ENCODE measurements at places on chromosomes 3 and 15.

DNA sequence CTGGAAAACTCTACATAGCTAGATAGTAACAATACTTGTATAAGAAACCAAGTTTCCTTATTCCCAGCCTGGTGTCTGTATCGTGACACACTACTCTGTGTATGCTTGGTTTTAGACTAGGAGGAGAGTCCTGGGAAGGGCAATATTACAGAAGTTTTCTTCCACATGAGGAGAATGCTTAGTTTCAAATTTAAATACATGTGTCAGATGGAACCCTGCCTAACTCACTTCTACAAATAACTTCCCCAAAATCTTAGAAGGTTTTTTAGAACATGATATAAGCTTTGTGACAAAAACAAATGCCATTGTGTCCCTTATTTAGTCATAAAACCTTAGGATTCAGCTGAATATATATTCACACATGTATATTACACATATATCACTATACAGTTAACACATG is 7.2 kb upstream of the IL20RB start:
- DNase-seq = no peak

- no peak for DNase-seq
Measured at GRCh38 chr3:8509961-8510360, 8.3 kb downstream of the LMCD1 start.

DNA sequence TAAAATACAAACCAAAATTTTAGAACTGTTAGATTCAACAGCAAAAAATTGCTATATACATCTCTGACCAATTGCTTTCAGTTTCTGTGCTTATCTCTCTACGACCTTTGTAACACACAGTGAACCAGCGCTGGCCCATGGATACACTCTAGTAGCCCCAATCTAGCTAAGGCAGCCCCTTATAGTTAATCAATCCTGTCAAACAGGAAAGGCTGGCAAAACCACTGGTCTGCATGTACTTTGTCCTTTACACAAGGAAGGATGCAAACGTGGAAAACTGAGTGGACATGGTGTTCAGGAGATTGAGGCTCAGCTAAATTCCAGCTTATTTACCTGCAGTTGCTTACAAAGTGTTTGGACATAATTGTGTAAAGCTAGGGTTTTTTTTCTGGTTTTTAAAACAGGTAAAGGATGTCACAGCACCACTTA is 25.9 kb downstream of the ADGRG7 start:
- no peak for DNase-seq

DNA sequence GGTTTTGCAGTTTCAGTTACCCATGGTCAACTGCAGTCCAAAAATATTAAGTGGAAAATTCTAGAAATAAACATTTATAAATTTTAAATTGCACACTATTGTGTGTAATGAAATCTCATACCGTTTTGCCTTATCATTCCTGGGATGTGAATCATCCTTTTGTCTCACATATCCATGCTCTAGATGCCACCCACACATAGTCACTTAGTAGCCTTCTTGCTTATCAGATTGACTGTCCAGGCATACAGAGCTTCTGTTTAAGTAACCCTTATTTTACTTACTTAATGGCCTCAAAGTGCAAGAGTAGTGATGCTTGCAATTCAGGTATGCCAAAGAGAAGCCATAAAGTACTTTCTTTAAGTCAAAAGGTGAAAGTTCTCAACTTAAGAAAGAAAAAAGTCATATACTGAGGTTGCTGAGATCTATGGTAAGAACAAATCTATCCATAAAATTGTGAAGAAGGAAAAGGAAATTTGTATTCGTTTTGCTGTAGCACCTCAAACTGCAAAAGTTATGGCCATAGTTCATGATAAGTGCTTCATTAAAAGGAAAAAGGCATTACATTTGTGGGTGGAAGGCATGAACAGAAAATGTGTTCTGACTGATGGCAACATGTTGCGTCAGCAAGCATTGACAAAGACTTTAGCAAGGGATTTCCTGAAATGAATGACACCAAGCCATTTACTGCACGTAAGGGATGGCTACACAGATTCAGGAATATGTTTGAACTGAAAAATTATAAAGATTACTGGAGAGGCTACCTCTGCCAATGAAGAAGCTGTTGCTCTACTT is 43.8 kb downstream of the SPATA16 start:
- DNase-seq = no peak

- DNase-seq = no peak
Measured at GRCh38 chr15:32840507-32841245, 122.9 kb downstream of the GREM1 start.

- no peak for DNase-seq
Measured at GRCh38 chr3:146128939-146129338, 32.0 kb downstream of the PLOD2 start.

DNA sequence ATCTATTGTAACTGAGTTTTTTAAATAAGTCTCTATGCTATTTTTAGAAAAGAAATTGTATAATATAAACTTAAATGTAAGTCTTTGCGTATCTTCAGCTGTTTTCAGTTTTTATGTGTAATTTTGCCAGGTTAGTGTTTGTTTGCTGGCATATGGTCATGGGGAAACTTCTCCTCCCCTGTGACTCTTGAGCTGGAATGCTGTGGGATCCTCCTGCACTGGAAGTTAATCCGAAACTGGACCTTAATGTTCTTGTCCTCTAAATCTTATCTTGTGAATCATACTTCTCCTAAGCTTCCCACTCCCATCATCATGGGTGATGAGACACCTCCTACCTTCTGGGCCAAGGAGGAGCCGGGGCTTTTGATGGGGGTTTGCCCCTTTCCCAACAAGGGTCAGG is 52.4 kb upstream of the CHST2 start:
- no peak for DNase-seq

DNA sequence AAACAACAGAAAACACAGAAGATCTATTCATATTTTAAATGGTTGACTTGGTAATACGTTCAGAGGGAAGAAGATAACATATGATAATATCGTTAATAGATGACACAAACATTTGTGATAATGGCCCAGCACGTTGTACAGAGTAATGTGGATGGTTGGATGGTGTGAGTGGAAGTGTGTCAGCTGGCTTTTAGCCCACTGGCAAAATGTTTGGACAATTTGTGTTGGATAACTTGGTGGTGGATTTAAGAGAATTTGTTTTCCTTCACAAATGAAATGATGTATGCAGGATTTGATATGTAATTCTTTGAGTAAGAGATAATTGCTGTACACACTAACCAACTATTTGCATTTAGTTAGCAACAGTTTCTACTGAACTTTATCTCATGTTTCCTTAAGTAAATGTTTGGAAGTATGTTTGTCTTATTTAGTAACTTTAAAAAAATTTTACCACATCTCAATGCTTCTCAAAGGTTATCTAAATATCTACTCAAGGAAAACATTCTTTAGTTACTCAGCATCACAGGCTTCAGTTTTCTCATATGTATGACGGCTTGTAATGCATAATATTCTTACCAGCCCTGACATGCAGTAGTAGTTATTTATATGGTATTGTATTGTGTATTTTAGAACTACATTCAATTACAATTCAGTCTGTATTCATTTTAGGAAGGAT is 328.5 kb upstream of the GOLIM4 start:
- DNase-seq = no peak

- no peak for DNase-seq
Measured at GRCh38 chr3:181712553-181713279, 991 bp downstream of the SOX2 start.

DNA sequence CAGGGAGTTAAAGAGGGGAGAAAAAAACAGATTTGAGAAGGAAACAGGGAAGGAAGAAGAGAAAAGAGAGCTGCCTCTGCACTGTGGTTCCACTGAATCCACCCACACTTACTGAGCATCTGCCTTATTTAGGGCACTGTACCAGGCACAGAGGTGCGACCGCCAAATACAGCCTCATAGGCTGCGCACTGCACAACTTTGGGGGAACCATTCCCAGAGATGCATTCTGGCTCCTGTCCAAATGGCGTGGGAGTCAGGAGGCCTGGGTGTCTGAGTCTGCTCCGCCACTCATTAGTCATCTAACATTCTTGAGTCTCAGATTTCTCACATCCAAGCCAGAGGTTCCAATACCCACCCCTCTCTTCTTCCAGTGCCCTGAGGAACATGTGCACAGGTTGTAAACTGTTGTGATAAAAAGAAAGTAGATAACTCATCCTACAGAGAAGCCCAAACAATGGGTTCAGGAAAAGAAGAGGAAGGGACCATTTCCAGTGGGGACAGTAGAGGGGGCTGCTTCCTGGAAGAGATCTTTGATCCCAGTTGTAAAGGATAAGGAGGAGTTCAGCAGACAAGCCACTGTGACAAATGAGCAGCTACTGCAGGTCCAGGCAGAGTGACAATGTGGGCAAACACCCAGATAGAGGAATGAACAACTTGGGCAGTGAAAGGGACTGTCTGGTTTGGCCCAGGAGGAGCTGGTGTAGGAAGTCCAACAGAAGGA is 254.6 kb downstream of the UACA start:
- no peak for DNase-seq

DNA sequence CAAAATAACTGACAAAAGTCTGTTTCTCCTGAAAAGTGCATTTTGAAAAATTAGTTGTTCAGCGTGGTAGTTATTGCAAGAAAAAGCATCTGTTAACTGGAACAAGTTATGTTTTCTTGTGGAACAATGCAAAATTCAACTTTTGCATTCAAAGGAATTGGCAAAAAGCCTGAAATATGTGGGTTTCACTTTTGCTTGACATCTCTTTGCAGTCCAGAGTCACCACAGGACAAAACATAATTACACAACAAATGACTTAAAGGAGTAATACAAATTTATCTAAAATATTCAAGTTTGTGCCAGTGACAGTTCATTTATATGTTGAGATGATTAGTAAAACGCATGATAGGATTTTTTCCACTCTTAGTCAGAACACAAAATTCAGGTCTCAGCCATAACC is 96.3 kb upstream of the P2RY1 start:
- DNase-seq = no peak

DNA sequence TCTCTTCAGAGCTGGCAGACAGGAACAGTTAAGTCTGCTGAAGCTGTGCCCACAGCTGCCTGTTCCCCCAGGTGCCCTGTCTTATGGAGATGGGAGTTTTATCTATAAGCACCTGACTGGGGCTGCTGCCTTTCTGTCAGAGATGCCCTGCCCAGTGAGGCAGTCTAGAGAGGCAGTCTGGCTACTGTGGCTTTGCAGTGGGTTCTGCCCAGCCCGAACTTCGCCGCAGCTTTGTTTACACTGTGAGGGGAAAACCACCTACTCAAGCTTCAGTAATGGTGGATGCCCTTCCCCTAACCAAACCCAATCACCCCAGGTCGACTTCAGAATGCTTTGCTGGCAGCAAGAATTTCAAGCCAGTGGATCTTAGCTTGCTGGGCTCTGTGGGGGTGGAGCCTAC is 91.2 kb downstream of the SLC25A26 start:
- DNase-seq = no peak

- no peak for DNase-seq
Measured at GRCh38 chr15:71397377-71397776, 282.1 kb downstream of the THSD4 start.

DNA sequence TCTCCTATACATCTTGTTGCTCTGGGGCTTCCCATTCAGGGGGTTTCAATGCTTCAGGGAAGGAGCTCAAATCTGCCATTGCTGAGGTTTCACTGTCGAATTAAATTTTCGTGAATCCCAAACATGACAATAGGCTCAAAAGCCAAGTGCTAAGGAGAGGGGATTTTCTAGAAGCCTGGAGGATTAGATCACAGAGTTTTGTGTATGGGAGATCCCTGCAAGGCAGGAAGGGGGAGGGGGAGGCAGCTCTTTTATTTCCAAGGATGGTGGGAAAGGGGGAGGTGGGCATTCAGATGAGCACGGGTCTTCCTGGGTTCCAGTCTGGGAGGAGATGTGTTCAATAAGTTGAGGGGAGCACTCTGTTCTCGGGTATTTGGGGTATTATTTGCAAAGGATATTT is 69.9 kb upstream of the DLG1 start:
- no peak for DNase-seq

DNA sequence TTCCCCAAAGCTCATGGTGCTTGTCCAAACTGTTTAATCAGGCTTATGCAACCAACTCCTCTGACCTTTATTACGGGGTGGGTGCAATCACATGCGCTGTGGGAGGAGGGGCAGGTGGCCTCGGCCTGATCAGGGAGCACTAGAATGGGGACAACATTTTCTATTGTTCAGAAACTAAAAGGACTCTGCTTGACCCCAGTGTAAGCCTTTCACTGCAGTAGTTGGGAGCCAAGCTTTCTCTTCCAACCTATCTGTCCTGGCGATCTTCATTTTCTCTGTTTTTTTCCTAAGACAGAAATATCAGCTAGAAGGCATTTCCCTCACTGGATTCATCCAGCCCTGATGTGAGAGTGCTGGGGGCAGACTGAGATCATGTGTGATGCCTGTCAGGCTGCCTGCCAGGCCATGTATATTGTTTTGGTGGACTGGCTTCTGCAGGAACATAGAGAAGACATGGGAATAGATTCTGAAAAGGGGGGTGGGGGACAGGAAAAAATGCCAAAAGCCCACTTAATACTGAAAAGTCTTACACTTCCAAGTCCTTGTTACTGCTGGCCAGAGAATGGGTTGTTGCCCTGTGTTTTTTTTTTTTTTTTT is 627.0 kb upstream of the TBL1XR1 start:
- DNase-seq = no peak

GRCh38 chr3:134985864-134986715 is 191.0 kb downstream of the EPHB1 start:
- no peak for DNase-seq

DNA sequence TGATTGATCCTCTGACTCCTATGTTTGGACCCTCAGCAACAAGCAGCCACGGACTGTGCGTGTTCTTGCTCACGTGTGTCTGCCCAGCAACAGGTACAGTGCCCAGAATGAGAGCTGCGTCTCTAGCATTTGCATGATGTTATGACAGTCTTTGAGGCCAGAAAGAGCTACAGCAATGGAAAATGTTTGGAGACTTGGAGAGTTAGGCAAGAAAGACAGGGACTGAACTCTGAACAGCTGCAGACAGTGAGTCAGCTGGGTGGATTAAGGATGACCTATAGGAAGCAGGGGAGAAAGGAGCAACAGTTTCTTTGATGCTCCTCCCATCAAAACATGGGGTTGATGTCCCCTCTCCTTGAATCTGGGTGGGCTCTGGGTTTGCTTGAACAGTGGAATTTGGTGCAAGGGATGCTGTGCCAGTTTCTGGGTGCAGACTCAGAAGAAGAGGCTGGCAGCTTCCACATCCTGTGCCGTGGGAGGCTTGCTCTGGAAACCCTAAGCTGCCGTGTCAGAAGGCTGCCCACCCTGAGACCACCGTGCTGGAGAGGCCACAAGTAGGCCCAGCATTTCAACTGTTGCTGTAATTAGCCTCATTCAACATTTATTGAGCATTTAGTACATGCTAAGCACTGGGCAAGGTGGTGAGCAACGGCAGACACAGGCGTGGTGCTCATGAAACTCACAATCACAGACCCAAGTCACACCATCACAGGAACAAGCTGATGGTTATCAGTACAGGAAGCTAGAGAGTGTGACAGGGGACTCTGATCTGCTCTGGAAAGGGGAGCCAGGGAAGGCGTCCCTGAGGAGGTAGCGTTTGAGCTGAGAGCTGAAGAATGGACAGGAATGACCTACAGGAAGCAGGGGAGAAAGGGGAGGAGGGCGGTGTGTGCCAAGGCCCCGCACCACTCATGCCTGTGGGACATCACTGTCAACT is 21.7 kb downstream of the CCR9 start:
- no peak for DNase-seq

GRCh38 chr3:141330718-141331376 is 37.5 kb upstream of the ZBTB38 start:
- no peak for DNase-seq

- DNase-seq = no peak
Measured at GRCh38 chr15:47944637-47945288, 176.0 kb upstream of the SLC24A5 start.

Data from stimulated activated naive CD4-positive, alpha-beta T cell (primary cell).